ENCODE measurements at places on chromosomes 11 and 22.

GRCh38 chr22:28989484-28989883 lies 72.1 kb downstream of the C22orf31 start:
- no peak for DNase-seq

DNA sequence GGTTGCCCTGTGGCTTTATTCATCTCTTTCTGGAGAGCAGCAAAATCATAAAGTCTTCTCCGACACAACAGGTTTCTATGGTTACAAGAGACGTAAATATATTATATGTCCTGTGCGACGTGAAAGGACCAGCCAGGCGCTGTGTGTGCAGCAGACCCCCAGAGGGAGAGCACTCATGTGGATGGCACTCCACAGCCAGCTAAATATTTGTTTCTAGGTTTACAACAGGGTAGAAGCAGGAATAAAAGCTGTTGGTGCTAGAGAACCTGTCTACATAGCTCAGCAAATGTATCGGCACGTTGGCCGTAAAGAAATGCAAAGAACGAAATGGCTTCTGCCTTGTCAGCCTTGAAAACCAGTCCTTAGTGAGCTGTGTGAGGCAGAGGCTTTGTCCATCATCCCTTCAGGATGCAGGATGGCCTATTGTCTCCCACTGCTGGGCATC lies 133.8 kb upstream of the PITPNB start:
- no peak for DNase-seq

GRCh38 chr11:35518766-35519165 lies 6.7 kb downstream of the PAMR1 start:
- DNase-seq, result no peak

DNA sequence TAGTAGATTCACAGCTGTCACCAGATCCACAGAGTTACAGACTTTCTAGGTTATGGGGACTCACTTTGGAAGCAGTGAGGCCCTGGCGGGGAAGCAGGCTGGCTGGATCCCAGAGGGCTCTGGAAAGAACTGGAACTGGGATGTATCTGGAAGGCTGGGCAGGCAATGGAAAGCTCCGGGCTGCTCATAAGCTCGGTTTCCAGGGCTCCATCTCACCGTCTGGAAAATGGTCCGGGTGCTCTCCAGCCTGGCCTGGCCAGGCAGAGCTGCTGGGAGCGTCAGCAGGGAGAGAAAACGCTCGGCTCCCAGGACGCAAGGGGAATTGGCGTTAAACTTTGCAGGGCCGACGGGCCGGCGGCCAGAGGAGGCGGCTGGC lies 335 bp upstream of the SEZ6L start:
- DNase-seq, result no peak

DNA sequence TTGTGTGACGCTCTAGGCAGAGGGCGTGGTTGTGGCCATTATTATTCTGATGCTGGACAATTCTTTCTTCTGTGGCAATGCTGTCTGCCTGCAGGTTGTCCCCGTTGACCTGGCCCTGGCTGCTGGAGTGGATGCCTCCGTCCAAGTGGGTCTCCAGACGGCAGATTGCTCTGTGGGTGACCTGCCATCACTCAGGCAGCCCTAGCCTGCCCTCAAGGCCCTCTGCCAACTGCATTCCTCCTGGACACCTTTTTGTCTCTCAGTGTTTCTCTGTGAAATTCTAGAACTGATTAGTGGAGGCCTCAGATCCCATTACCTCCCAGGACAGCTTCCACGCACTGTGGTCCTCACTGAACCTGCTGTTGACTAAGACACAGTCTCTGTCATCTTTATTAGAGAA lies 86.7 kb downstream of the TBC1D22A start:
- DNase-seq, result no peak

GRCh38 chr11:21190181-21190580 lies 520.8 kb downstream of the NELL1 start:
- no peak for DNase-seq

DNA sequence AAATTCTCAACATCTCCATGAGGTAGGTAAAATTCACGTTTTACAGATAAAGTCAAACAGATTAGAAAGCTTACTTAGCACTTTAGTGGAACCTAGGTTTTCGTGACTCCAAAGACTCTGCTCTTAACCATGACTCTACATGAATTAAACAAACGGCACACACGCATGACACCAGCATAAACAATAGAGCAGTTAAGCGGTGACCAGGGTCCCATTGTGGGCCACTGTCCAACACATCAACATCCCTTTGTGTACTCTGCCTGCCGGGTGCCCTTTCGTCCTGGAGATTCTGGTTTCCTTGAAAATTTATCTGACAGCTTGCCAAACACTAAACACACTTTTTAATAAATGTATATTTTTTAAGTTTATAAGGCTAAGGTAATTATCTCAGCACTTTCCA lies 941.7 kb downstream of the OPCML start:
- no peak for DNase-seq

GRCh38 chr11:56271092-56271491 lies 2.9 kb upstream of the OR5T1 start:
- no peak for DNase-seq

DNA sequence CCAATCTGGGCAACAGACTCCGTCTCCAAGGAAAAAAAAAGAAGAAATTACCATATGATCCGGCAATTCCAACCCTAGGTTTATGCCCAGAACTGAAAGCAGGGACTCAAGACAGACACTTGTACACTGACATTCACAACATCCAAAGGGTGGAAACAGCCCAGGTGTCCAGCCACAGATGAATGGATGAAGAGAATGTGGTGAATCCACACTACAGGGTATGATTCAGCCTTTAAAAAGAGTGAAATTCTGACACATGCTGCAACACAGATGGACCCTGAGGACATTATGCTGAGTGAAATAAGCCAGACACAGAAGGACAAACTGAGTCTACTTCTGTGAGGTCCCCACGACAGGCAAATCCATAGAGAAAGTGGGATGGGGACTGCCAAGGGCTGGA lies 43.9 kb downstream of the SGSM3 start:
- DNase-seq, result no peak

DNA sequence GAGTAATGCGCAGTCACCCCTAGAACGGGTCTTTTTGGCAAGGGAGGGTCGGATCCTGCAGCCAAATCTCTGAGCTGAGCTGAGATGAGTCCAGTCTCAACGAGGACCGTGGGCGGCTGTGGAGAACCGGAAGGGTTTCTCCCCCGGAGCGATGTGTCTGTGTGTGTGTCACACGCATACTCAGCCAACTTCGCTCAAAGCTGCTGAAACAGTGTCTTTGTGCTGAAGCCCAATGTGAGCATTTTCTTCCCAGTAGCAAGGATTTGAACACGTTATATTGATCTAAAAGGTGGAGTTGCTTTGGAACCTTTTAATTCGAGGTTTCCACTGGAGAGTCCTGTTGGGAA lies 1.4 kb upstream of the CELSR1 start:
- DNase-seq, result no peak

DNA sequence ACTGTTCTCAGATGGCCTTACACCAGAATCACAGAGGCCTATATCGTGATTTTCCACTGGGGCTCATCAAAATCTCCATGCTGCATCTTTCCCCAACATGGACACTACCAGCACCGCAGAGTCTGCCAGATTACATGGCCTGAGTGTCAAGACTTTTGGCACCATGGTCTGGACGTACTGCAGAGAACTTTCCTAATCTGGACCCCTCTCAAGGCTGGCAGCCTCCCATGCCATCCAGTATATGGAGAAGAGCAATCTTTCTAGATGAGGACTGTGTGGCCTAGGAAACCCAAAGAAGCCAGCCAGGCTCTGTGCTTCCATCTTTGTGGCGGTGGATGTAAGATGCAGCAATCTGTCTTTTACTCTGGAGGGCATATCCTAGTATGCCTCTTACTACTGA lies 139.2 kb downstream of the ADAMTS15 start:
- DNase-seq, result no peak

DNA sequence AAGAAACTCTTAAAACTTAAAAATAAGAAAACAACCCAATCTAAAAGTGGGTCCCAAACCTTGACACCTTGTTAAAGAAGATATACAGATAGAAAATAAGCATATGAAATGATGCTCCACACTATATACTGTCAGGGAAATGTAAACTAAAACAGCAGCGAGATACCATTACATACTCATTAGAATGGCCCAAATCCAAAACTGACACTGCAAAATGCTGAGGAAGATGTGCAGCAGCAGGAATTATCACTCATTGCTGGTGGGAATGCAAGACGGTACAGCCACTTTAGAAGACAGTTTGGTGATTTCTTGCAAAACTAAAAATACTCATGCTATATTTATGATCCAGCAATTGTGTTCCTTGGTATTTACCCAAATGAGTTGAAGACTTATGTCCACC lies 5.0 kb upstream of the RNF26 start:
- no peak for DNase-seq

DNA sequence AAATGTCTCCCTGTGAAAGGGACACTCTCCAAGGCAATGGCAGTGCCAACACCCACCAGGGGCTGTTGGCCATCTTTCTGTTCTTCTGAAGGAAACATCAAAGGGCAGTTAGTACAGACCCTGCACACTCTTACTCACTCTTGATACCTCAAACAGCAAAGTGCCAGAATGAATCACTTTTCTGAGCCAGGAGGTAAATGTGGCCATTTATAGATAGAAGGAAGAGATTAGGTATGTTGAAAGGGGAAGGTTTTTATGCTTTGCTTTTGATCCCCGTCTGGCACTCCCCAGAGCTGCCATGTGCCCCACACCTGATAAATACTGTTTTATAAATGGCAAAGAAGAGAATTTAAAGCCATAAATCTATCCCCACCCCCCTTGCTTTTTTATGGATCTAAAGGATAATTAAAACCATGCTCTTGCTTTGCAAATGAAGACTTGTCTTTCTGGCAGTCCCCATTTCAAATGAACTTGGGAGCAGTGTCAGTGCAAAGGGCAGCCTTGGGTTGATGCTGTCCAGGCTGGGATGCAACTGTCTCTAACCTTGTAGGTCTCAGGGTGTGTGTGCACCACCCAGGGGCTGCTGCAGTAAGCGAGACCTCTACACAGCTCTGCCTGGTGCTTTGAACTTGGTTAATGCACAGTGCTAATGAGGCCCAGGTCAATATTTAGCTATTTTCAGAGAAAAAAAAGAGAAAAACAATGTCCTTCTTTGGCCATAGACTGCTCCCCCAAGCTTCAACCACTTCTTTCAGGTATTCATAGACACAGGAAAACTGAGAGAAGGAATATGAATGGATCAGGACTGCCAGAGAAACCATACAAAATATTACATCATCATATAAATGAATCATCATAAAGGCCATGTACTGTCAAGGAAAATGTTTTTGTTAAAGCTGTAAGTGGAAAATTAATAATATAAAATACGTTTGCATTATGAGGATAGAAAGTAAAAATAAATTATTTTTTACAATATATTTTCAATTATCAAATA lies 207.5 kb downstream of the ETS1 start:
- no peak for DNase-seq

DNA sequence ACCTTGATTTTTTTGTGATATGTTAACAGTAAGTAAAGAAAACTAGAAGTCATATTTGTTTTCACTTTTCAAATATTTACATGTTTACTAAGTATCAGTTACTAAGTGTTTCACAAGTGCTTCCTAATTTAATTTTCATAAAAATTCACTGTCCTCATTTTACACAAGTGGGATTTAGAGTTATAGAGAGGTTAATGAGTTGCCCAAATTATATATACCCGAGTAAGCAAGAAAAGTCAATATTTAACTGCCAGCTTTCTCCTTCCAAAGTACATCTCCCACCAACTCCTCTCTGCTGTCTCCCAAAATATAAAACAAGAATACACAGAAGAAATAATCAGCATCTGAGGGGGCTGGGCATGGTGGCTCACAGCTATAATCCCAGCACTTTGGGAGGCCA lies 896.7 kb upstream of the ANO3 start:
- DNase-seq, result no peak

DNA sequence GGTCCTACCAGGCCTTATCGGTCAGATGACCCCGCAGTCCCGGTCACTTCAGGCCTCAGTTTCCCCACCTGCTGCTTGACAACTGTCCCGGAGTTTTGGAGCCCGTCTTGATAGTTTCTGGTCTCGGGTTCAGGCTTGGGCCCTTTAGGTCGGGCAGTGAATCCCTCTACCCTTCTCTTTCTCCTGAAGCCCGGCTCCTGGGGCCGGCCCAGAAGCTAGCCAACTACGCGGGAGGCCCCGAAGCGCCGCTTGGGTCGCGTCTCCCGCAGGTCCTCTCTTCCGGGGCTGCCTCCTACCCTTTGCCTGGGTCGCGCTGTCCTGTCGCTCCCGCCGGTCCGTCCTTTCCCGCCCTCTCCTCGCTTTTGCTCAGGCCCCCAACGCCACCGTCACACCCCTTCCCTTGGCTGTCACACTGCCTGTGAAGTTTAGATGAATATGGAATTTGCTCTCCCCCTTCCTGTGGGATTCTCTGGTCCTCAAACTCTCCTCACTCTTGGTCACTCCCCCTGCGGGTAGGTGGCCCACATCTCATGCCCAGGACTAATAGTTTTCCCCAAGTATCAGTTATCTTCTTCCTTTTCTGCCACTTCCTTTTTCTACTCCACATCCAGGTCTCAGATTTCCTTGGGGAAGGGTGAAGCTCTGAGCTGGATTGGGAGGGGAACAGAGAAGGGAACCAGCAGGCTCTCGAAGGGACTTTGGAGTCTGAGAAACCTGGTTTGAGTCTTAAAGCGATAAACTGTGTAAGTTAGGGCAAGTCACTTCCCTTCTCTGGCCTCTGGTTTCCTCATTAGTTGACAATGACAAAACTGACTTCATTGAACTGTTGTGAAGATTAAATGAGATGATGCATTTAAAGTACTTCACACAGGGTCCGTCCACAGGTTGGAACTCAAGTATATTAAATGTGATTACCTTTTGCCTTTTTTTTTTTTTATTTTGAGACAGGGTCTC lies 790 bp downstream of the RAB1B start:
- no peak for DNase-seq

GRCh38 chr11:65833297-65834030 lies at the start of gene SNX32:
SNX32 (plus strand) TSS chr11:65833963; CDS start chr11:65834066, 103 bp downstream.
- peak; percentile 98 for DNase-seq

- no peak for DNase-seq
Measured at GRCh38 chr11:112968941-112969713, 7.9 kb downstream of the NCAM1 start.

DNA sequence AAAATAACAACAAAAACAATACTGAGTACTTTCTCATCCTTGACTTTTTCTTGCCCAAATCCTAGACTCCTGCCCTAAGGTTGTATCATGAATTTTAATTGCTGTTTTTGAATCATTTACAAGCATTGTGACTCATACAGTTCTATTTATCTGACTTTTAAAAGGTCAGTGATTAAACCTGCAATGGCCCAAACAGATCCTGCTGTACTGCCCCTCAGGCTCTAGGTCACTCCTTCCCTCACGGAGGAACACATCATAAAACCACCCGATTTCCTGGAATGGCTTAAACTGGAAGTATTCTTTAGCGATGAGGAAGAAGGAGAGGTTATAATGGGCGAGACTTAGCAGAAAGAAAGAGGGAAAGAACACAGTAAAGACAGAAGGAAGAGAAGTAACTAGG lies 12.3 kb downstream of the ARFGAP3 start:
- no peak for DNase-seq

All from Ammon's horn (tissue), 1 donor.